ENCODE measurements at places on chromosomes 3 and 15.

GRCh38 chr15:26394801-26395200 is 378.1 kb downstream of the GABRB3 start:
- no peak for DNase-seq

GRCh38 chr3:66812136-66812535 is 186.0 kb upstream of the KBTBD8 start:
- no peak for DNase-seq

DNA sequence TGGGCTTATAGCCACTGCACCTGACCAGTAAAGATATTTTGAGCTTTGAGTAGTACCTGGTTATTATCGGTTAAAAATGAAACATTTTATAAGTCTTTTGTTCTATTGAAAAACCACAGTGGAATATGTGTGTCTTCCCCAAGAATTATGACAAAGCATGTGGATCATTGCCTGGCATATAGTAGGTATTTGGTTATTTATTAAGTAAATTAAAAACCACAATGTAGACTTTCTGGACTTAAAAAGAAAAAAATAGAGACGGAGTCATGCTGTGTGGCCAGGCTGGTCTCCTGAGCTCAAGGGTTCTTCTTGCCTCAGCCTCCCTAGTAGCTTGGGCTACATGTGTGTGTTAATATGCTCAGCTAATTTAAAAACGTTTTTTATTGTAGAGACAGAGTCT is 43.5 kb downstream of the UBE2E2 start:
- no peak for DNase-seq

- DNase-seq = peak; percentile 53
Observed at GRCh38 chr3:184417619-184418327, 37.9 kb downstream of the CHRD start.

GRCh38 chr3:7744850-7745249 is 756.8 kb upstream of the LMCD1 start:
- DNase-seq = no peak

- no peak for DNase-seq
Observed at GRCh38 chr3:128814060-128814459, 65.4 kb upstream of the ACAD9 start.

DNA sequence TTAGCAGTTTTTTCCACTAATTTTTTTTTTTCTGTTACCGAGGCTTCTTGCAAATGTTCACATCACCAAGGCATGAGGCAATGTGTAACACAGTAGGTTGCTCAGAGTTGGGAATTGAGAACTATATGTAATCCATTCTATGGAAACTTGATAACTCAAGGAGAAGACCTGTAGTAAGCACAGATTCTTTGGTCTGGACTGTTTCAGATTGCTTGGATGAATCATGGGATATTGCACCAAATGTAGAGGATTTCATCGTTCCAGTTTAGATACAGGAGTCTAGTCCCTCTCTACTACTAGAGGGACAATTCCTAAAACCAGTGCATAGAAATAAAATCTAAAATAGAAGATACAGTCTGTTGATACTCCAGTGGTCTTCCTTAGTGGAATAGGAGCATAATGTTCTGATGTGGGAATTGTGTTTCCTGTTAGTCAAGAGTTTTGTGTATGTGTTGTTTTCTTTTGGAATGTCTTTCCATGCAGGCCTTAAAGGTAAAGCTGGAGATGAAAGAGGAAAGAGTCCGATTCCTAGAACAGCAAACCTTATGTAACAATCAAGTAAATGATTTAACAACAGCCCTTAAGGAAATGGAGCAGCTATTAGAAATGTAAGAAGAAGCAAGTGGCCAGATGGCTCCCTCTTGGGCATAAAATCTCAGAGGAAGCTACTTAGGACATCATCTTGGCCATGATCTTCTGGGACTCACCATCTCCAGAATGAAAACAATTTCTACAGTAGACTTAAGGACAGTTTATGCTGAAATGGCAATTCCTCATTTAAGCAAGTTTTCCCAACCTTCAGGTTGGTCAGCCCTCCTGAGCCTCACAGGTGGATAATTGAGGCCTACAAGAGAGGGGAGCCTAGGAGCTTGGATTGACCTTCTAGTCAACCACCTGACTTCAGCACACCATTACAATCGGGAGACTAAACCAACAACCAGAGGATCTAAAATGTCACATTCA is 10.7 kb downstream of the KNSTRN start:
- DNase-seq = no peak

DNA sequence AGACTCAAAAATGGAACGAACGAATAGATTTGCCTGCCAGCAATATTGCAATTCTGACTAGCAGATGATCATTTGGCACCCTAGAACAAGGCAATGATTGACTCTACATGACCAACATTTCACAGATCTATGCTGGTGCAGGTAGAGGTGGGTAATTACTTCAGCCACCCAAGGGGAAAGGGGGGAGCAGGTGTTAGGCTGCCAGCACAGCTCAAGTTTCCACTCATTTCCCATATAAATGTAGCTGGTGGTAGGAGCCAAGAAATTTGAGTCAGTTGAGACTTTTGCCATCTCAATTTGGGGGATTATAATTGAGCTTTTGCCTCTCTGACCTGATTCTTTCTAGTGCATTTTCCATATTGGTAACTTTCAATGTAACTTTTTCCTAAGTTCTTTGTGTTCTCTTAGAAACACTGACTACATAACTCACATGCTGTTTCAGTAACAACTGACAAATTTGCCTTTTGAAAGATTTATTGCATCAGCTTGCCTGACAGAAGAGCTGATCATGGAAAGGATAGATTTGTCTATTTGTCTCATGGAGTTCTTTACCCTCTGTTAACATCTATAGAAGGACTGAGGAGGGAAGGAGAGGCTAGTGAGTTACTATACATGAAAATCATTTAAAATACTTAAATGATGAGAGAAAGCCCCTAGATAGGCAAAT is 902.5 kb downstream of the ZPLD1 start:
- no peak for DNase-seq
